ENCODE measurements at places on chromosomes 16 and 17.
A peak's percentile ranks its signal among the peaks of the same experiment; 100 is the strongest.

DNA sequence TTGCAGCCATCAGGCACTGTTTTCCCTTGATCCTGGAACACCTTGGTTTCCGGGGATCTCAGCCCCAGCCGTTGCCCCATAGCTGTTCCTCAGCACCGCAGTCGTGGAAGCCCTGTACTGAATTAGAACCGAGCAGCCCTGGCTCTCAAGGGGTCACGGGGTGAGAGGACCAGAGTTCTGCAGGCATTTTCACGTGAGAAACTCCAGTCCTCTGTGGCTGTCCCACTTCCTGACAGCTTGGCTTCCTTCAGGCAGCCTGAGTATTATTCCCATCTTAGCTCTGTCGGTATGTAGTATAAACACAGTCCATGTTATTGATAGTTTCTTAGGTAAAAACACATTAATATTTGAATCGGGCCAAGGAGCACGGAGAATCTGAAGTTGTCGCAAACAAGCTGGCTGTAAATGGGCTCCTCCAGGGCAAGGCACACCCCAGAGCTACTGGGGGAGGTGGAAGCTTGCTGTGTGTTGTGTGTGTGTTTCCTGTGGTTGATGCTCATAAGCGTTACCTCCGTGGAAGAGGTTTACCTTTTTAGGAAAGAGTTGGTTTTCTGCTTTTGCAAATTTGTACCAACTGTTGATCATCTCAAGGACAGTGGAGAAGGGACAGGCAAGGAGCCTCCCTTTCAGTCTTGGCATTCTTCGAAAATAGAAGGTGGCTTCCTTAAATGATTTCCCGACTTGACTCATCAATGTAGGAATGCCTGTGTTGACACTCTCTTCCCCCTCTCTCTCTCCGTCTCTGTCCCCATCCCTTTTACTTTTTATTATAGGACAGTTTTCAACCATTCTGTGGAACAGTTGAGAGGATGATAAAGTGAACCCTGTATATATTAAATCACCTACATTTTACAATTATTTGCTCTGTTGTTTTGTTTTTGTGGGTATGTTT lies 208.9 kb upstream of the CHMP6 start:
- DNase-seq = no peak

DNA sequence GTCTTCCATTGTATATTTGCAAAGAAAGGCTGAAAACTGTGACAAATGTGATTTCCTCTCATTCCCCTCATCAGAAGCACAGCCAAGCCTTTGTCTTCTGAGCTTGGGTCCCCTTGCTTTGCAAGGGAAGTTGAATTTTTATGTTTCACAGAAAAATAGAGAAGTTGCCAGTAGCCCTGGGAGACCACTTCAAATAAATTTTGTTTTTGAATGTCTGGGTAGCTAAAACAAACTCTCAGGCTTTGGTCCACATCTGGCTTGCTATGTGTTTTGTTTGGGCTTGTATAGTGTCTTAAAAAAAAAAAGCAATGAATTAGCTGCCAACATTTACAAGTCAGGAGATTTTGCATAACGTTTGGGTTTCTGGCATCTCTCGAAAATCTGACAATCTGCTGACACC lies 24.1 kb downstream of the PIK3R6 start:
- no peak for DNase-seq

DNA sequence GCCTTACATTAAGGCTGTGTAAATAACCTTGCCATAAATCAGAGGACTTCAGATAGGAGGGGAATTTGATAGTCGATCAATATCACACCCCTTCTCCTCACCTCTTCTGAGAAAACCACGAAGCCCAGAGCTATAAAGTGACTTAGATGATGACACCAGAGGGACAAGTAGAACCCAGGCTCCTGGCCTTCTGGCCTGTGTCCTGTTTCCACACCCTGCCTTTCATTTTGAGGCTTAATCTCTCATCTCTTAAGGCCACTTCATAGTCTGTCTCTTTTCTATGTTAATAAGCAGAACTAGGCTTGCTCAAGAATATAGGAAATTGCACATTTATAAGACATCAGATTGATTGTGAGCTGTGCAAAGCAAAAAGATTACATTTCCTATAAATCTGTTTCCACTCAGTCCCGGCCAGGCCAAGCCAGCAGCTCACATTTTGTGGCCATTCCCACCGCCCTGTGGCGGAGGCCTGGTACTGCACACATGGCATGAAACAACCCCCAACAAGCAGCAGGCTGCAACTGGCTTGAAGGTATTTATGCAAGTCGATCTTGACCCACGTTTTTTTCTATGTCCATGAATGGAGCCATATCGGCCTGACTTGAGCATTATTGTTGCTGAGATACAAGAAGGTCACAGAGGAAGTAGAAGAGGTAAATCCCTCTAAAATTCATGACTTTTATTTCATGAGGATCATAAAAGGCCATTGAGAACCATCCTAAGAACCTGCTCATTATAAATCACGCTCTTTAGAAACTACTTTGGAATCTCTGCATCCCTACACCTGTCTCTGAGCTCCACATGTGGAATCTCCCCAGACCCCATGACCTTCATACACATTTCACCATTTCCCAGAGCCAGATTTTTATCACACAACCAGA lies 93.7 kb downstream of the PMP22 start:
- peak; percentile 79 for DNase-seq

DNA sequence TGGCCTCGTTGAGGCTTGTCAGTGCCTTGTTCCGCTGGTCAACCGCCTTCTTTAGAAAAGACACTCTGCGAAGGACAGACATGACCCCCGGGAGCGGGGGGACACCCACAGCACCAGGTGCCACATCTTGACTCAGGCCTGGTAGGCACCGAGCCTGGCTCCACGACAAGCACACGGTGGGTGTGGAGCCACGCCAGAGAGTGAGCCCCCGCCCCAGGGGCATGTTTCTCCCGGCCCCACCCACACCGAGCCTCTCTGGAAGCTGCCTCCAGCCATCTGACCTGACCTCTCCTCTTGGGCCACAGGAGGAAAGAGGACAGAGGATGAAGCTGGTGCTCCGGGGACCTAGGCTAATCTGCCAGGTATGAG lies 4.6 kb downstream of the FAAP100 start:
- no peak for DNase-seq

DNA sequence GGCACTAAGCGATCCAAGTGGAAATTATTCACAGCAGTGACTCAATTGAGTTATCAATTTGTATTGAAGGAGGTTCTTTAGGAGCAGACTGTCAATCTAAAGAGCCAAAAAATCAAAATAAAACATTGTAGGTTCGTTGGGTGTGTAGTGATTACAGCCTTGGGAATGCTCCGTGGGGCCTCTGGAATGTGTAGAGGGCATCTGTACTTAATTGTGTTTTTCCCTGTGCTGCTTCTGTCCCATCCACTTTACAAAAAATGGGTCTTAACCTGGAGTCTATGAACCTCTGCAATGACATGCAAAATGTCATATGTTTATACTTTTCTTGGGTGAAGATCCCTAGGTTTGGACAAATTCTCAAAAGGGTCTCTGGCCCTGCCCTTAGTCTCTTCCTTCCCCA lies 215.1 kb downstream of the CCDC182 start:
- DNase-seq = no peak

DNA sequence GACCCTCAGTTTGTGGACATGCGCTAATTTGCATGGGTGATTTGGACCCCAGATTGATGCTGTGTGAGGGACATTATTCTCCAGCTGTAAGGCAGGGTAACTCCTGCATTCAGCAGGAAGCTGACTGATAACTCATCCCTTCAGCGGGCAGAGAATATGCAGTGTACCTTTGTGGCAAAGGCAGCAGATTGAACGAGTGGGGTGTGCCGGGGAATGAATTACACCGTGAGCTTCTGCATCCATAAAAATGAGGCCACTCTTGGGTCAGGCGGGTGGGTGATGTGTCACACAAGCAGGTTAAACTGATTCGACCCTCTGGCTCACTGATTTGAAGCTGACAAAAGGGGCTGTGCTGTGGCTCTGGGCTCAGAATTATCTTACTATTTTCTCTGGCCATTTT lies 128.9 kb upstream of the PMFBP1 start:
- peak; percentile 5 for DNase-seq

DNA sequence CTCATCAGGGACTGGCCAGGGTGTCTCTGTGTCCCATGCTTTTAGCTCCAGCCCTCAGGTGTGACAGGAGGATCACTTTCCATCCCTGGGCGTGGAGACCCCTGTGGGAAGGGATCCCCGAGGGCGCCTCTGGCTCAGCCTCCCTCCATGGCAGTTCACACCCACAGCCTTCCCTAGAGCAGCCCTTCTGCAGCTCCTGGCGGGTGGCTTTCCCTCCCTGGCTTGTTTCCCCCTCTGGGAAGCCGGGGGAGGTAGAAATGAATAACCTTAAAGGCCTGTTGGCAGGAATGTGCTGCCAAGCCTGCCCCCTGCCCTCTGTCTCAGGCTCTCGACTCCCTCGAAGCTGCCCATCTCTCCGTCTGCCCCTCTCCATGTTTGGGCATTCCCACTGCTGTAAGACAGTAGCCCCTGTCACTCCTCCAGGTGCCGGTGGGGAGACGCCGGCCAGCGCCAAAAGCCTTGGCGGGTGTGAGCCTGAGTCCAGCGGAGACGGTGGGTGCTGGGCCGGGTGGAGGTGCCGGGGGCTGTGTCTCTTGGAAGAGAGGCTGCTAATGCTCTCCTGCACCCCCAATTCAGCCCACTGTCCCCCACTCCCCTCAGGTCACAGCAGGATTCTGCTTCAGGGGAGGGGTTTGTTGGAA lies 2.1 kb upstream of the ATP2A1 start:
- no peak for DNase-seq

- DNase-seq = no peak
Observed at GRCh38 chr17:50608700-50609379, 25.8 kb upstream of the ABCC3 start.

GRCh38 chr16:3745751-3746355 lies 28.5 kb upstream of the TRAP1 start:
- no peak for DNase-seq

GRCh38 chr16:23406546-23407240 lies 46.3 kb downstream of the COG7 start:
- no peak for DNase-seq

- no peak for DNase-seq
Observed at GRCh38 chr16:47600376-47600775, 139.2 kb downstream of the PHKB start.

Measured in umbilical cord (tissue), 2 donors.